Diencephalon (tissue), 1 donor: ENCODE measurements at places on chromosomes 2 and 18. TPM values are rescaled to one million over a fixed set of nuclear protein-coding genes. Genes with fewer than 3 reads are reported as not detected.

The NXPH2 gene
- total RNA-seq, result 19.4 TPM

The CYS1 gene
- total RNA-seq, result 1.2 TPM

The PID1 gene
- total RNA-seq, result 32.8 TPM

The SIX3 gene
- 7.4 TPM for total RNA-seq

The RBM44 gene
- 2.8 TPM for total RNA-seq

The FAM228A gene
- total RNA-seq, result 1.2 TPM

The NEURL3 gene
- not detected for total RNA-seq

The VSNL1 gene
- total RNA-seq, result 128 TPM

The HS6ST1 gene
- total RNA-seq, result 54.0 TPM

The DGUOK gene
- total RNA-seq, result 57.9 TPM

The UPP2 gene
- total RNA-seq, result 0.69 TPM
